Uterine smooth muscle cell (primary cell): ENCODE measurements at places on chromosomes 3 and 15. TPM values are rescaled to one million over a fixed set of nuclear protein-coding genes. Genes with fewer than 3 reads are reported as not detected.

Gene MYRIP
- total RNA-seq: 0.12 and 0.22 TPM in 2 replicates

Gene ARL14
- not detected in 2 replicates for total RNA-seq

Gene SLC27A2
- total RNA-seq: 0.22 and 0.50 TPM in 2 replicates

Gene IL17RB
- total RNA-seq: 0.11 and 0.12 TPM in 2 replicates

Gene NAA80
- total RNA-seq: 3.4 and 4.6 TPM in 2 replicates

Gene CSPG5
- total RNA-seq: under 0.01 and 0.22 TPM in 2 replicates

Gene GOLGA8G
- not detected in 2 replicates for total RNA-seq

Gene PRKCI
- total RNA-seq: 43.2 and 55.7 TPM in 2 replicates

Gene ATP8B4
- 2.1 and 9.9 TPM in 2 replicates for total RNA-seq

Gene MST1R
- 0.25 and 0.33 TPM in 2 replicates for total RNA-seq

Gene AGBL1
- total RNA-seq: not detected in 2 replicates

Gene KAT2B
- total RNA-seq: 7.1 and 10.0 TPM in 2 replicates

Gene HHATL
- total RNA-seq: not detected in 2 replicates

Gene TEX55
- total RNA-seq: not detected in 2 replicates

Gene ACTRT3
- 3.7 and 4.2 TPM in 2 replicates for total RNA-seq

Gene TNFSF10
- total RNA-seq: 1.4 and 2.0 TPM in 2 replicates

Gene ARIH1
- total RNA-seq: 27.3 and 36.9 TPM in 2 replicates

Gene LSG1
- 36.6 and 41.3 TPM in 2 replicates for total RNA-seq

Gene TYRO3
- 11.0 and 14.4 TPM in 2 replicates for total RNA-seq

Gene GOLGA6B
- total RNA-seq: not detected in 2 replicates

Gene TRIM42
- total RNA-seq: not detected in 2 replicates

Gene TTC14
- 47.3 and 68.9 TPM in 2 replicates for total RNA-seq

Gene GPR176
- total RNA-seq: 135 and 142 TPM in 2 replicates

Gene TF
- total RNA-seq: under 0.01 TPM in 2 replicates
